ENCODE measurements at places on chromosomes 3 and 15.

DNA sequence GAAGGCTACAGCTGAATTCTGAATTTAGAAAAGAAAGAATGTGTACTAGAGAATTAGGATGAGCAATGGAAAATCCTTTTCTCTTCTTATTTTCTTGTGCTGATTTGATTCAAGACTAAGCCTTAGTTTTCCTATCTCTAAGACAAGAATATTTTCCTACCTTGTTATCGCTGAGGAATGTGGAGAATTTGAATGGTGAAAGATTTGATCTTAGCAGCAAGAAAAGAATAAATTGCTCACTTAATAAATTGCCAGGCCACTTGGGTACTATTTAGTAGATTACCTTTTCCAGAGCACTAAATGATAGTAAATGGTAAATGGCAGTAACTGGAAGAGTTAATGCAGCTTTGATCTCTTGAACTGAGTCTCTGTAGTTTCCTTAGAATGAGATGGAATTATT is 145.7 kb upstream of the MEIS2 start:
- no peak for DNase-seq

DNA sequence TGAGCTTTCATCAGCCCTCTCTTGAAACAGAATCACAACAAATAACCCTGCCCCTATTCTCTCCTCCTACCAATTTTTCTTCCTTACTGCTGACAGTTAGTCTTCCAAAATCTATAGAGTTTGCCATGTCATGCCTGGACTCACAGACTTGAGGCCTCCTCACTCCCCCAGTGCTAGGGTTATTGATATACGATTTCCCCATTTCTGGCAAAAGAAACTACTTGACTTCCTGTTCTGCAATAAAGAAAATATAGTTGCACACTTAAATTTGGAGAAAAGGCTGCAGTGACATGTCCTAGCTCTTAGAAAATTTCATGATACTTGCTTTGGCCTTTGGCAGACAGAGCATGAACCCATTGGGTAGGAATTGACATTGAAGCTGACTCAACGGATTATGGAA is 75.9 kb downstream of the CYP19A1 start:
- DNase-seq = no peak

GRCh38 chr3:12425850-12426579 is 58.3 kb upstream of the TSEN2 start:
- no peak for DNase-seq

- DNase-seq = no peak
Measured at GRCh38 chr3:197913641-197914380, 36.2 kb upstream of the RPL35A start.

GRCh38 chr3:100560426-100560825 is 49.0 kb upstream of the ADGRG7 start:
- no peak for DNase-seq

DNA sequence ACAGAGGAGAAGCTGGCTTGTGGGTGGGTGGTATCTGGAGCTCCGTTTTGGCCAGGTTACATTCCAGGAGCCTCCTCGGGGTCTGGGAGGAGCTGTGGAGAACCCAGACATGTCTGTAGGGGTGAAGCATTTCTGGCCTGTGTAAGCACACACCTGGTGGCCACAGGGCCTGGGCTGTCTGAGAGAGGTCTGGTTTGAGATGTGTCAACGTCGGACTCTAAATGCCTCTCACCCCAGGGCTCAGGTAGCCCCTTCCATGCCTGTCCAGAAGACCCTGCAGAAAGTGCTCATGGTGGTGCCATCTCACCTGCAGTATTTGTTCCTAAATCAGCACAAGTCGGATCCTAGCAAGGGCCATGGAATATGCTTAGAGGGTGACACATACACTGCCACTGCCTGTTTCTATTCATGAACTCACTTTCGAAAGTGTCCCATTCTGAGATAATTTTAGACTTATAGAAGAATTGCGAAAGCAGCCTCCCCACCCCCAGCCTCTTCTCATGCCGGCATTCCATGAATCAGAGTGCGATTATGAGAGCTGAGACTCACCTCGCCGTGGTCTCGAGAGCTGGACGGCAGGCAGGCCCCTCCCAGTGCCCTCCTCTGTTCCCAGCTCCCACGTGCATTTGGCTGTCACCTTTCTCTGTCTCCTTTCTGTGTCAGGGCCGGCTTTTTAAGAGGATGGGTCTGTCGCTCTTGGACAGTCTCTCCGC is 63.7 kb downstream of the KLF15 start:
- DNase-seq = no peak

Measured in erythroblast (primary cell).